Left lung (tissue), 14 donors: ENCODE measurements at places on chromosomes 3 and 15. TPM values are rescaled to one million over a fixed set of nuclear protein-coding genes. Genes with fewer than 3 reads are reported as not detected.

Gene HLTF
- total RNA-seq: 27.5 TPM

Gene FBXW12
- total RNA-seq: not detected

Gene IGDCC3
- not detected for total RNA-seq

Gene CPLX3
- total RNA-seq: not detected
